ENCODE measurements at places on chromosomes 3 and 15. TPM values are rescaled to one million over a fixed set of nuclear protein-coding genes. Genes with fewer than 3 reads are reported as not detected.

- no peak for DNase-seq
These were observed 330.4 kb upstream of the LRRFIP2 start for GRCh38 chr3:37504583-37505357.

GRCh38 chr3:33385423-33385822 is 54.8 kb downstream of the UBP1 start:
- no peak for DNase-seq

DNA sequence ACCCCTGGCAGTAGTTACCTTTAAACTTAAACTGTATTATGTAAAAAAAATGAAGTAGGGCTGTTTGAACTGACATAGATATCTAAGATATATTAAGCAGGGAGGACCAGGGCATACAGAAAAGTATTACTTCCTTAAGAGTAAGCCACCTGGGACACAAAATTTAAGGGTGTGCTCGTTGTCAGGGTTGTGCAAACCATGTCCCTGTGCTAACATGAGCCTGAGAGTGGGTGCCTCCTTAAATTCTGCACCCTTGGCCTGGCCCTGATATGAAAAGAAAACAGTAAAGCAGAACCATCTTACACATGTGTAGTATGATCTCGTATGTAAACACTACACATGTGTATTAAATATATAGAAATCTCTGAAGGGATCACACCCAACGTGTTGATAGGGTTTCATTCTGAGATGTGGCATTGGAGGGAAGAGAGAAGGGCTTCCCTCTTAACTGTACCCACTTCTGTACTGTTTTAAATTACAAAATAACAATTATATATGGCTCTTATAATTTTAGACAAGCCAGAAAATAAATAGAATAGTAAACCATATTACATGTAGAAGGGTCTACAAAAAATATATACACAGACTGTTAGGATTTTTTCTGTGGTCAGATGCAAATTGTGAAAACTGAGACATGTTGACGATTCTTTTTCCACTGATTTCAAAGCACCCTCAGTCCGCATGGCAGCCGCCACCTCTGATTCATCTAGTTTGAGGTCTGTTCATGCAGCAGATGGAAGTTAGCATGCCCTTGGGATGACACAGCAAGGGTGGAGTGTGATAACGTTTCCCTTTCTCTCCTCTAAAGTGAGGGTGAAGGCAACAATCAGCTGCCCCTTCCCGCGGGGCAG is 400.8 kb upstream of the PROK2 start:
- no peak for DNase-seq

DNA sequence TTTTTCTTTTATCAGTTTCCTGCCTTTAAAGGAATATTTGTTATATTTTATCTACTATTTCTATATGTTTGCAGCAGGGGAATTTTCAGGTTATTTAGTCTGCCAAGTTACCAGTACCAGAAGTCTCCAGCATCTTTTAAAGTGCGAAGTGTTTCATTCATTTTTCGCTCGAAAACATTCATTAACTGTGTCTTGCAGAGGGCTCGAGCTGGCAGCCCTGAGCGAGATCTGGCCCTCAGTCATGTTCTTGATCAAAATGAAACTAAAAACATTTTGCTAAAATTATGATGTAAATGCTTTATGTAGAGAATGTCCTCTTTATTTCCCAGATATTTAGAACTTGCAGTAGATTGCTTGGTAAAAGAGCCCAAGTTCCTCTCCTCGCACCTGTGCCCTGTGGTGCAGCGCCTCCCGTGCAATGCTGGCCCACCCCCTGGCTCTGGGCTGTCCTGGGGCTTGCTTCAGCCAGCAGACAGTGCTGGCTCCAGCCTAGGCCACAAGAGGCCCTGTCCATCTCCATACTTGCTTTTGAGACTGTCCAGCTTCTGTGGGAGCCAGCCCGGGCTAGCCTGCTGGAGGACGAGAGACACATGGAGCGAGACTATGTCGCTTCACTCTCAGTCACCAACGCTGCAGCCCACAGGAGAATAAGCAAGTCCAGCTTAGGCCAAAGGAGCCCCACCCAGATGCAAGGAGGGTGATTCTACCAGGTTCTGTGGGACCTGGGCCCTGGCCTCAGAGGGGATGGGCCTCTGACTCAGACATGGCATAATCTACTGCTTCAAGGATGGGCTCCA is 71.9 kb upstream of the PRR23E start:
- DNase-seq: no peak

- DNase-seq: no peak
These were observed 45.0 kb upstream of the BOC start for GRCh38 chr3:113166357-113166718.

DNA sequence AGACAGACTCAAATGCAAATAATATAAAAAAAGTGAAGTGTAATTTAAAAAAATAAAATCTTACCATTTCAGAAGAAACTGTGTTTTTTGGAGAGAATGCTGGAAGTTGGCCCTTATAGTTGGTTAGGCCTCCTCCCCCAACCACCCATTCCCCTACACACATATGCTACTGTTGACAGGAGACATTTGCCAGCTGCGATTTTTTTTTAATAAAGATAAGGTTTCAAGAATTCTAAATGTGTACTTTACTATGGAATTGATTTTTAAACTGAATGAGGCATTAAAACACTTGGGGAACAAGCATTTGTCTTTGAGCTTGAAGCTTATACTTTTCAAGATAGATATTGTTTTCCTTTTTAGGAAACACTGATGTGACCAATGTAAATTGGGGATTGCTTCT is 4.4 kb upstream of the SSR3 start:
- DNase-seq: no peak

GRCh38 chr3:101009386-101009785 is 16.2 kb upstream of the ABI3BP start:
- no peak for DNase-seq

DNA sequence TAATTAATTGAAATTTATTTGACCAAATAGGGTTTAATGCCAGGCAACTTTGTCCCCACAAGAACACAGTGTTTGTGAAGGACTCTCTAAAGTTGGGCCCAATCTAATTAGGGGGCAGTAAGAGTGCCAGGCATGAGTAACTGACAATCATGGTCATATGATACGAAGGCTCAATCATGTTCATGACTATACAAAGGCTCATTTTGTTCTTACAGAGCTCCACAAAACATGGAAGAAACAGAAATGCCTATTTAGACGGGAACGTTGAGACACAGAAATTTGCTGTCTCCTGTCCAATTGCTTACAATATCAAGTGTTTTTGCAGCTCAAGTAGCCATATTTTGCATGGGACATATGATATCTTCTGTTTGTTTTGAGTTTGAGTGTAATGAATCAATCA is 391.1 kb downstream of the SI start:
- no peak for DNase-seq

DNA sequence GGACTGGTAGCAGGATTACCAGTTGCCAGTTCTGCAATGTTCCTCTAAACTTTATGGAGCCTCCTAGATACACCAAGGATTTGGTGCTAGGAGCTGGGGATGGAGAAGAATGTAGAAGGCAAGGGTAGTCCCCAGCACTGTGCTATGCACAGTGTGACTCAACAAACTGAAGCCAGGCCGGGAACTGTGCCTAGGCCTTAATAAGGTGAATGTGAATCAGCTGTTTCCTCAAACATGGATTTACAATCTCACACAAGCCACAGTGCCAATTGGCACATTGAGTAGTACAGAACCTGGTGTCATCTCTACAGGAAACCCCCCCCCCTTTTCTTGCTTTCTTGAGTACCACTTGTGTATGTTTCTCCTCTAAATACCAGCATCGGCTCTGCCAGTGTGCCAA is 32.5 kb downstream of the MRPS25 start:
- no peak for DNase-seq

DNA sequence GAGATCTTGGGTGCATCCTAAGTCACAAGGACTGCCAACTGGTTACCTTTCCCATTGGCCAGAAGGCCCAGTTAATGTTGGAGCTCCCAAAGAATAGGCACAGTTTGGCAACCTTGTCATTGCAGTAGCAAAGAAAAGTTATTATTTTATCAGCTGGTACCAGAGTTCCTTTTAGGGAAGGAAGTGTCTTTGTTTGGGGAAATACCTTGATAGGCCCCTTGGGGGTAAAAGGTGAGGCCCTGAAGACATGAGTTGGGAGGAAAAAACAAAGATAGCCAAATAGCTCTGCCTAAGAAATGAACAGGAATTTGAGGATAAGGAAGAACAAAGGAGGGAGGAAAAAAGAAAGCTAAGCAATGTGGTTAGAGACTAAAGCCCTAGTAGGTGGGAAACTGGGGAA is 85.8 kb downstream of the ANP32A start:
- DNase-seq: no peak

- DNase-seq: no peak
These were observed 86.3 kb downstream of the SH3GL3 start for GRCh38 chr15:83533410-83533962.

DNA sequence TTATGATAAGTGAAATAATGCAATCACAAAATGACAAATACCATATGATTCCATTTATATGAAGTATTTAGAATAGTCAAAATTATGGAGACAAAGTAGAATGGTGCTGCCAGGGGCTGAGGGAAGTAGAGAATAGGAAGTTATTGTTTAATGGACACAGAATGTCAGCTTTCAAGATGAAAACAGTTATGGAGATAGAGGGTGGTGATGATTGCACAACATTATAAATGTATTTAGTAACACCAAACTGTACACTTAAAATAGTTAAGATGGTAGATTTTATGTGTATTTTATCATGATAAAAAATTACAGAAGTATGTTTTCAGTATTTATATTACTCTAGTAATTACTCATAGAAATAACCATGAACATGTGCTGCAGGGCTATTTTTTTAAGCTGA is 100.8 kb upstream of the AZI2 start:
- no peak for DNase-seq

DNA sequence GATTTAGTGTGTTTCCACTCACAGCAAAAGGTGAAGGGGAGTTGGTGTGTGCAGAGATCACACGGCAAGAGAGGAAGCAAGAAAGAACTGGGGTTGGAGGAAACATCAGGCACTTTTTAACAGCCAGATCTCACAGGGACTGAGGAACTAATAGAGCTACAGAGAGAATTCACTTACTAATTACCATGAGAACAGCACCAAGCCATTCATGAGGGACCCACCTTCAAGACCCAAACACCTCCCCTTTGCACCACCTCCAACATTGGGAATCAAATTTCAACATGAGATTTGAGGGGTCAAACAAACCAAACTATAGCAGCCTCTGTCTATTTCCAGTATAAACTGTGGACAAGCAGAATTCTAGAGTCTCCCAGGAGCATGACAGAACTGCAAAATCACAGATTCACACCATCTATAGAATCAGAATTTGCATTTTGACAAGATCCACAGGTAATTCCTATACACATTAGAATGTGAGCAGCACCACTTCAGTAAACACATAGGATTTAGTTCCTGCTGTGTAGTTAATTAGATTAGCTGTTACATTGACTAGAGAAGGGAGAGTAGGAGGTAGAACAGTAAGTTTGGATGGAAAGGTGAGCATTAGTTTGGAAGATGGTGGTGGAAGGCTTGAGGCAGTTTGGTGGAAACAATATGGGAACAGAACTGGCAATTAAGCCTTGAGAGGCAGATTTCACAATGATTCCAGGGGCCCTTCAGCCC is 311.7 kb downstream of the NSUN3 start:
- DNase-seq: no peak

- no peak for DNase-seq
These were observed 222.0 kb upstream of the UBE2E2 start for GRCh38 chr3:22981166-22981565.

DNA sequence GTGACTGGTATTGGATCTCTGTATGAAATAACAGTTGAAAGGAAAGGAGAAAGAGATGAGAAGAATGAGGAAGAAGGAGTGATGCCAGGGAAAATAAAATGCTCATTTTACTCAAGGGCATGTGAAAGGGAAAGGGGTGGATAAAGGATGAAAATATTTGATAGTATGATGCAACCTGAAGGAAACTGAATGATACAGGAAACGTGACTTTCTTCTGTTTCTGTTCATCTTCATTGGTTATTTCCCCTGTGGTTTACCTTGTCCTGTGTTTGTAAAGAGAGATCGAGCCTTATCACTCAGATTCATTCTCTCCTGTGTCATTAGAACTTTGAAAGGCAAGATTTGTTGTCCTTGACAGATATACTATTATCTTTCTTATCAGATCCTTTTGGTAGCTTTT is 243.6 kb upstream of the SLITRK3 start:
- no peak for DNase-seq

DNA sequence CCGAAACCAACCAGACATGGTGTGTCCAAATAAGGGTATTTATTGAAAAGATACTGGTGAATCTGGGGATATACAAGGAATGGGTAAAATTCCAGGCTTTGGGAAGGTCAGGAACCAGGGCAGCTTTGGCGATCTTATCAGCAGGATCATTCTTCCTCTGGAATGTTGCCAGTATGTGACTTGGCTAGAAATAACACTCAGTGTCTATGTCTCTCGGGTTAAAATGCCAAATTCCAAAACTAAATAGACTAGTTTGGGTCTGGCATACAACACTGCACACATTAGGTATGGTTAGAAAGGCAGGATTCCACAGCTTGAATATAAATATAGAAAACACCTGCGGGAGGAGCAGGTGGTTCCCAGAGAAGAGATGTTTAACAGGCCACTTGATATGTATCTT is 220.2 kb upstream of the CD96 start:
- no peak for DNase-seq

- no peak for DNase-seq
These were observed 8.1 kb upstream of the MAPK6 start for GRCh38 chr15:52010633-52011595.

DNA sequence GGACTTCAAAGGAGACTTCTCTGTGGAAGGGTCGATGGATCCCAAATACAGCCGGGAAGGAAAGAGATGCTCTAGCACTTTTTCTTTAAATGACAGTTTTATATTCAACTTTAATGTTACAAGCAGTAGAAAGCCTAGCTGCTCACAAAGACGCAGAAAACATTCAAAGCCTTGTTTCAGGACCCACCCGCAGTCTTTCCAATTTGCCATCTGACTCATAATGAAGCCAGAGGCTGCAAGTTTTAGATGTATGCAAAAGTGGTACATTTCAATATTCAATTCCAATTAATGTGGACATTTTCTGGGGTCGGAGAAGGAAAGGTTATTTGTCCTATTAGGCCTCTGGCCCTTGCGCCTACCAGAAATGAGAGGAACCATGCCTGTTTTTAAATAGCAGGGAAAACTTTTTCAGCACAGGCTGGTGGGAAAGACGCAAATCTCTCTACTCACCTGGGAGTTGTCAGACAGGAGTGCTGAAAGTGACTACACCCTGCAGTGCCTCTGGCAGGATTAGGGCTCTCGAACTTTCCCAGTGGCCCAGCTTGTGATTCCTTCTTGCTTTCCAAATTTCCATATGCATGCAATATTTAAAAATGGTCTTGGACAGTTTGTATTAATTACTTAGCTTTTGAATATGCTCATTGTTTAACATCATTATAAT is 117.4 kb upstream of the MBNL1 start:
- no peak for DNase-seq

- no peak for DNase-seq
These were observed 213.8 kb downstream of the NR2F2 start for GRCh38 chr15:96544162-96544756.

GRCh38 chr3:2523281-2523836 is 424.7 kb downstream of the CNTN4 start:
- no peak for DNase-seq

The ATP8B4 gene
- polyA plus RNA-seq: 5.0 TPM

The ZBED2 gene
- polyA plus RNA-seq: 0.49 TPM

The CCR2 gene
- 1.9 TPM for polyA plus RNA-seq

The SLTM gene
- 139 TPM for polyA plus RNA-seq

The CTXN2 gene
- polyA plus RNA-seq: not detected

The SV2B gene
- 0.50 TPM for polyA plus RNA-seq

The CYP1A1 gene
- not detected for polyA plus RNA-seq

The SH2D7 gene
- polyA plus RNA-seq: 0.65 TPM

The CD80 gene
- polyA plus RNA-seq: 0.17 TPM
